NCI-H345 (cell line): ENCODE measurements at places on chromosomes 12 and 14.
A peak's percentile ranks its signal among the peaks of the same experiment; 100 is the strongest.

- DNase-seq: no peak
These were observed 358.2 kb downstream of the FUT8 start for GRCh38 chr14:65770681-65771080.

- DNase-seq: no peak
These were observed 23.8 kb upstream of the COX6A1 start for GRCh38 chr12:120413901-120414695.

DNA sequence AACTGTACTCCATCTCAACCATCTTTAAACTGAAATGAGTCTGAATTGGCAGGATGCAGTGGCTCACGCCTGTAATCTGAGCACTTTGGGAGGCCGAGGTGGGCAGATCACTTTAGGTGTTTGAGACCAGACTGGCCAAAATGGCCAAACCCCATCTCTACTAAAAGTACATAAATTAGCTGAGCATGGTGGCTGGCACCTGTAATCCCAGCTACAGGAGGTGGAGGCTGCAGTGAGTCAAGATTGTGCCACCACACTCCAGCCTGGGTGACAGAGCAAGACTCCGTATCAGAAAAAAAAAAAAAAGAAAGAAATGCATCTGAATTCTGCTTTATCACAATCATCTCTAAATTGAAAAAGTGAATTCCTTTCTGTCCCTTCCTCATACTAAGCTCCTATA is 110.3 kb downstream of the NELL2 start:
- DNase-seq: no peak

DNA sequence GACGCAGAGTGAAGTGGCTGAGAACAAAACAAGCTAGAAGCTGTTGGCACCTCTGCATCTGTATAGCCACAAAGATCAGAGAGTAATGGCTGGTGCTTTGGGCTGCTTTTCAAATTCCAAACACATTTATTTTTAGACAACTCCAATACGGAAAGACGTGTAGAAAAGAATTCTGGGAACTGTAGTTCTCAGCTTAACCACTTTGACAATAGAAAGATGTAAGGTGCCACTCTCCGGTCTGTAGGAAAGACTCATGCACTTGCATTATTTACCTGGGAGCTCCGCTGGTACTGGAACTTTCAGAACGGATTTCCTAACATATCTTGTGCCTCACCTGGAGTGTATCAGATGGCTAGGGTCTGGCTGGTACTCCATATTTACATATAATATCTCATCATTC is 1.8 kb upstream of the OR4K2 start:
- no peak for DNase-seq

GRCh38 chr12:45034861-45035265 is 16.0 kb downstream of the DBX2 start:
- DNase-seq: no peak

DNA sequence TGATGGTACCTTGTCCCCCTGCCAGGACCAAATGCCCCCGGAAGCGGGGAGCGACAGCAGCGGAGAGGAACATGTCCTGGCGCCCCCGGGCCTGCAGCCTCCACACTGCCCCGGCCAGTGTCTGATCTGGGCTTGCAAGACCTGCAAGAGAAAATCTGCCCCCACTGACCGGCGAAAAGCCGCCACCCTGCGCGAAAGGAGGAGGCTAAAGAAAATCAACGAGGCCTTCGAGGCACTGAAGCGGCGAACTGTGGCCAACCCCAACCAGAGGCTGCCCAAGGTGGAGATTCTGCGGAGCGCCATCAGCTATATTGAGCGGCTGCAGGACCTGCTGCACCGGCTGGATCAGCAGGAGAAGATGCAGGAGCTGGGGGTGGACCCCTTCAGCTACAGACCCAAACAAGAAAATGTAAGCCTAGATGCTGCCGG is 410 bp downstream of the MYF6 start:
- DNase-seq: no peak

DNA sequence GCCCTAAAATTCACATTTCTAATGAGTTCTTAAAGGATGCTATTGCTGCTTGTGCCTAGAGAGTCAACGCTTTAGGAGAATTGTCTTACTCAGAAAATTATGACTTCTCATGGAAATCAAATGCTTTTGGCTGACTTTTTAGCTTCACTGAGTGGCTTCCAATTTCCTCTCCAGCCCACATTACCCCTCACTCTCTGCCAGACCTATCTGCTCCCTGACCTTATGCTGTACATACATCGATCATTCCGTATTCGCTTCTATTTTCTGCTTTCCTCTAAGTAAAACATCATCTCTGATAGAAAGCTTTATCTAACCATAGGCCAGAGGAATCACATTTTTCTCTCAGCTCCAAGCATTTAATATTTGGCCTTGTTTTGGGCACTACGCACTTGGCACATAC is 12.5 kb upstream of the SMCO3 start:
- no peak for DNase-seq

DNA sequence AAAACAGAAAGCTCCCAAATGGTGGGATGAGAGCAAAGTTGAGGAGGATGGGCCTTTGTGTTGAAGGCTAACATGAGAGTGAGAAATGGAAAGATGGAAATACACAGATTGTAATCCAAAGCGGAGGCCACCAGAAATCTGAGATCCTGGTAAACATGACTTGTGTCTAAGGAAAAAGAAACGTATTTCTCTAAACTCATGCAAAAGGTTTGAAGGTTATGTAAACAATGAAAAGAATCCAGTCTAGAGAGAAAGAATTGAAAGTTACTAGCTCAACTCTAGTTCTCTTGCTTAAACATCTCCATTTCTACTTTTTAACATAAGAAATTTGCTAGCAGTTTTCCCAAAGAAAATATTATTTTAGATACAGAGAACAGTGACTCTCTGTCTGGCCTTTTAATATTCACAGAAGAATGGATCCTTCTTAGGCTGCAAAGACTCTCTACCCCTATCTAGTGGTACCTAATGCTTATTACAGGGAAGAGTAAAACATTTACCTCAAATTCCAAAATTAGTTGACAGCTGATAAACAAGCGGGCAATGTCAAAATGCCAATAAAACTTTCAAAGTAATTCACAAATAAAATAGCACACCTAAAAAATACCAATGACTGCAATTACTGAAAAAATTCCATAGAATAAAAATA is 75.8 kb upstream of the SOX5 start:
- DNase-seq: no peak

DNA sequence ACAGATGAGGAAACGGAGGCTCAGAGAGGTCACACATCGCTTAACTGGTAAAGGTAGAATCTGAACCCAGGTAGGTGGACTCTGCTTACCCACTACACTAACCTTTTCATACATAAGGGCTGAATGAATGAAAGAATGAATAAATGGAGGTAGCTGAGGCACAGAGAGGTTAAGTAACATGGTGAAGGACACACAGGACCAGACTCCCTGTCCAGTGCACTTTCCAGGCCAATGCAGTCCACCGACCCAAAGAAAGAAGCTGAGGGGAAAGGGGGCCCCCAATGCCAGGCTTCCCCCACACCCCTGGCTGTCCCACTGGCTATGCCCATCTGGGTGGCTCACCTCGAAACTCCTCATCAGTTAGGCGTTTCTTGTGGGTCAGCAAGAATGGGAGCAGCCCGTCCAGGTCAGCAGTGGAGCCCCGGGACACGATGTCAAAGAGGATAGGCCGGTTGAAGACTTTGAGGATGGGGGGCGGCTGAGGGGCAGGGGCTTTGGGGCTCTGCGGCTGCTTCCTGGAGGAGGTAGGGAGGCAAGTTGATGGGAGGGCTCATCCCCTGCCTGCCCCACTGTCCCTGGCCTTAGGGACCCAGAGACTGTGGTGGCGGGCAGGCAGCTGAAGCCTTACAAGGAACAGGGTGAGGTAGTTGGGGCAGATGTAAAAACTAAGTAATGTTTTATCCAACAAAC is 25.1 kb downstream of the TRPV4 start:
- no peak for DNase-seq

DNA sequence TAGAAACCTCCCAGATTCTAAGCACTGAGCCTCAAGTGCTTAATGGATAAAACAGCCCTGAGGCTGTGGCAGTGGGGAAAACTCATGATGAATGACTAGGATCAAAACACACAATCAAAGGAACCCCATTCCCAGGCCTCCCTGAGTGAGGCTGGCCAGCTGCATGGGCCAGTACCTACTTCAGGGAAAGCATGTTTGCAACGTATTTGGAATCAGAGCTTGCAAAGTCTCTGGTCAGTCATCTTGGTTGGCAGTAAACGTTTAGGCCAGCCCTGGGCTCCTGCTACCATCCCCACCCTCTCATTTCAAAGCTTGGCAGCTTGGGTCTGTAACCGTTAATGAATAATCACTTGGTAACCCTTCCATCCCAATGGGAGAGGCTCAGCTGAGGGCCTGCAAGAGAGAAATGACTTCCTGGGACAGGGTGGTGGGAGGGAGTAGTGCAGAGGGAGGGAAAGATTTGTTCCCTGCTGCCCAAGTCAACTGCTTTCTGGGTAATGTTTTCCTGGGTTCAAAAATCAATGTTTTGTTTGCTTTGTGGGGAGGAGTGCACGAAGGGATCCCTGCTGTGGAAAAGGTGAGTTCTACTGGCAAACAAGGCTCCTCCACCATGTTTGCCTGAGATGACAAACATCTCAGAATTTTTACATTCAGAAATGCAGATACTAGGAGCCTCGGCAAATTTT is 2.0 kb upstream of the RNASE8 start:
- no peak for DNase-seq

GRCh38 chr14:101019541-101019940 is 116.0 kb upstream of the RTL1 start:
- DNase-seq: no peak

DNA sequence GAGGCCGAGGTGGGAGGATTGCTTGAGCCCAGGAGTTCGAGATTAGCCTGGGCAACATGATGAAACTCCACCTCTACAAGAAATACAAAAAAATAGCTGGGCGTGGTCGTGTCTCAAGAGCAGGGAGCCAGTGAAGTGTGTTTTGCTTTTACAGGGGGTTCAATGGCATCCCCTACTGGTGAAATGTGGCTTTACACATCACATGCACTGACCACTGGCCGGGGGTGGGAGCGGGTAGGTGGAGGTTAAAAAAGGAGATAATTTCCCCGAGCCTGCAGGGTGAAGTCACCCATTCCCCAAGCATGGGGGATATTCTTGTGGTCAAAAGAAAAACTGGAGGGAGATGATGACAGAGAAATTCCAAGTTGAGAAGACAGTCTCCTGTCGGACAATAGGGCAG is 63.6 kb upstream of the PWP1 start:
- DNase-seq: peak; percentile 5

- no peak for DNase-seq
These were observed 10.5 kb upstream of the B4GALNT3 start for GRCh38 chr12:449203-449602.

DNA sequence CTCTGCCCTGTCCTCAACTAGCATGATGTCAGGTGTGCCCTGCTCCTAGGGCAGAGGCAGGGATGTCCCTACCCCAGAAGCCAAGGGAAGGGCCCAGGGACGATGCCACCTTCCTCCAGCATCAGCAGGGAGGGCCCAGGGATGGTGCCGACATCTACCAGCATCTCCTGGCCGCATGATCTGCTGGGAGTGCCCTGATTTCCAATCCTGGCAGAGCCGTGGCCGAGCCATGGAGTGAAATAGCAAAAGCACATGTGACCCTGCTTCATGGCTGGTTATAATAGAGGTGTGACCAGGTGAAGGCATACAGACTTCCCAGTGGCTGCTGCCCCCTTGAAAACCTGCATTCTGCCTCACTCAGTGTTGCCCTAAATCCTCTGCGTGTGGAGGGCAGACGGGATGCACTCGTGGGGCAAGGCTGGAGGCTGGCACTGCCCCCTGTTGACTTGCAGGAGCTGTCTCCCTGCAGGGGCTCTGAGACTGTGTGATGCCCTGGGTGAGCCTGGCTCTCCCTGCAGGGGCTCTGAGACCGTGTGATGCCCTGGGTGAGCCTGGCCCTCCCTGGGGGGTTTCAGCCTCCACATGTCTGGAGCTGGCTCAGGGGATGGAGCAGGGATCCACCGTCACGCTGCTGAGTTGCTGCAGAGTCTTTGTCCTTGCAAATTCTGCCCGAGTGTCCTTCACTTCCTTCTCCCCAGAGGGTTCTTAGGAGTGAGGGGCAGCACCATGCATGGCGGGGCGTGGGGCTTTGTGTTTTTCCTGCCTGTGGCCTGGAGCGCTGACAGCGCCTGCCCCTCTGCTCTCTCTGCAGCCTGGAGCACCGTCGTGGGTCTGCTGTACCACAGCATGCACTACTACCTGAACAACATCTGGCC is 51.7 kb downstream of the ADGRD1 start:
- no peak for DNase-seq

GRCh38 chr12:103851127-103851526 is 10.1 kb upstream of the NT5DC3 start:
- DNase-seq: no peak

GRCh38 chr12:47085815-47086252 is 6.1 kb upstream of the AMIGO2 start:
- DNase-seq: peak; percentile 48

GRCh38 chr14:53127151-53127550 is 26.0 kb downstream of the DDHD1 start:
- DNase-seq: no peak

DNA sequence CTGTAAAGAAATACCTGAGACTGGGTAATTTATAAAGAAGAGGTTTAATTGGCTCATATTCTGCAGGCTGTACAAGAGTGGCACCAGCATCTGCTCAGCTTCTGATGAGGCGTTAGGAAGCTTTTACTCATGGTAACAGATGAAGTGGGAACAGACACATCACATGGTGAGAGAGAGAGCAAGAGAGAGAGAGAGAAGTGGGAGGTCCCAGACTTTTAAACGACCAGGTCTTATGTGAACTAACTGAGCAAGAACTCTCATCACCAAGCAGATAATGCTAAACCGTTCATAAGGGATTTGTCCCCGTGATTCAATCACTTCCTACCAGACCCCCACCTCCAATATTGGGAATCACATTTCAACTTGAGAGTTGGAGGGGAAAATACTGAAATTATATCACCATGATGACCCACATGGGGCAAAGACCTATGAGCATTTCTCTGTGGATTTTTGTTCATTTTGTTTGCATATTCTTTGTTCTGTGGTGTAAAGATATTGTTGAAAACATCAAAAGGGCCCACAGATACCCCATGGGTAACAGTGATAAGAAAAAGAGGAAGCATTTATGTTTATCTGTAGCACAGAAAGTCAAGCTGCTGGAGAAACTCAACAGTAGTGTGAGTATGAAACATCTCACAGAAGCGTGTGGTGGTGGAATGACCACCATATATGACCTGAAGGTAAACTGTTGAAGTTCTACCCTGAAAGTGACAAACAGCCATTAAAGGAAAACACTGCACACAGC is 135.2 kb upstream of the PDE3A start:
- DNase-seq: no peak

DNA sequence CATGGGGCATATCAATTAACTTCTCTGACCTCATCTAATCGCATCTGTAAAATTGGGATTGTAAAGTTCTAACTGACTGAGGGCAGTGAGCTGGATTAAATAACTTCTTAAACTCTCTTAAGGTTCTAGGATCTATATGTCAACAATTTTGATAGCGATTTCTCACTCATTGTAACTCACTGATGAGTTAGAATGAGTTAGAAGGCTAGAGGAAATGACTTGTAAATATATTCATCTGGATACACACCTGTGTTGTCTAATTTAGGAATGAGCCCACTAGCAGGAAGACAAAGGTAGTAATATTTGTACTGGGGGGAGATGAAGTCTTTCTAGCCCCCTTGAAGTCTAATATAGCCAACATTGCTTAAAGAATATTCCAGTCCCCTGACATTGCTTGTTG is 46.3 kb upstream of the CERS5 start:
- no peak for DNase-seq

- DNase-seq: no peak
These were observed 21.9 kb upstream of the MAP1LC3B2 start for GRCh38 chr12:116537101-116537904.
